Activated CD4-positive, alpha-beta T cell treated with anti-CD3 and anti-CD28 coated beads, Interleukin-2, amount 50 U/mL, for 4 hours (primary cell): ENCODE measurements at places on chromosomes 5 and 9.

GRCh38 chr9:102428305-102428704 is 566.8 kb upstream of the CYLC2 start:
- DNase-seq, result no peak

DNA sequence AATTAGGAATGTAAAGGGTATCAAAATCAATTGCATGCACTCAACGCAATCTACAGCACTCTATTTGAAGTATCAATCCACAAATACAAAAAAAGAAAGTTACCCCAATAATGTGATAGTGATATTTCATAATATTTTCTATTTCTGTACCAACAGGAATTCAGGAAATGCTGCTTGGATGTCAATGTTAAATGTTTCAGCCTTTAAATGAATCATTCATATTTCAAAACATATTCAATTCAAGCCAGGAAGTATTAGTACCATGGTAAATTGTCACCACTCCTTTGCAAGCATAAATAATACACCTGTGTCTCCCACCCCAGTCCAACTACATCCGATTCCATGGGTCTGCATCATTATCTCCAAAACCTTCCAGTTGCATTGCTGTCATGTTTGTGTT is 1185.5 kb upstream of the CDH18 start:
- no peak for DNase-seq

GRCh38 chr9:372128-372527 is 157.5 kb downstream of the DOCK8 start:
- no peak for DNase-seq

GRCh38 chr5:107661650-107662044 is 9.1 kb downstream of the EFNA5 start:
- no peak for DNase-seq

DNA sequence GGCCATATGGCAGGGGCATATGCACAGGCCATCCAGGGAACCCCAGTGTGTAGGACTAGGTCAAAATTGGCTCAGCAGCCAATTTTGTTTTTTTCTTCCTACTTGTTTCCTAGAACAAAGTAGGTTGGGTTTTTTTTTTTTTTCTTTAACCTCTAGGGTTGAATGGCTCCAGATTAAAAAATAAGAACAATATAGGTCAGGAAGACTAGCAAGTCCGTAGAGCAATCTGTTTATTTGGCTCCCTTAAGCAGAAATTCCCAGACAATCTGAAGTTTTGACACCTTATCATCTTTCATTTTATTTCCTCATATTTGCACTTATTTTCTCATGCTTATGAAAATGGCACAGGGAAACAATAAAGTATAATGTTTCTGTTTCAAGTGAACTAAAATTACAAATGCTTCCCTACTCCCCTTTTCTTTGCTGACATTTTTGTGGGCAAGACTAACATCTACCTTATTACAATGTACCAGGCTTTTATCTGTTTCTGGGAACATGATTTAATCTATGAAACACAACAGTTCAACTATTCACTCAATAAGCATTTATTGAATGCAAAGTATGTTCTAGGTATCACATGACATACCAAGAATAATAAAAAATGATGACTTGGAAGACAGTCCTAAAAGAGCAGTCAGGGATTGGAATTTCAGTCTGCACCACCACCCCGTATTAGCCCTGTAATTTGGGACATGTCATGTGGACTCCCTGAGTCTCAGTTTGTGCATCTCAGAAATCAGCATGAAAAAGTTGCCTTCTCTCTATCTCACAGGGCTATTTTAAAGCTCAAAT is 30.5 kb downstream of the TLR4 start:
- DNase-seq, result no peak

- no peak for DNase-seq
These were observed 484.0 kb downstream of the SPATA31A7 start for GRCh38 chr9:61673664-61674381.

- no peak for DNase-seq
These were observed 90.3 kb upstream of the IQGAP2 start for GRCh38 chr5:76312783-76313182.

DNA sequence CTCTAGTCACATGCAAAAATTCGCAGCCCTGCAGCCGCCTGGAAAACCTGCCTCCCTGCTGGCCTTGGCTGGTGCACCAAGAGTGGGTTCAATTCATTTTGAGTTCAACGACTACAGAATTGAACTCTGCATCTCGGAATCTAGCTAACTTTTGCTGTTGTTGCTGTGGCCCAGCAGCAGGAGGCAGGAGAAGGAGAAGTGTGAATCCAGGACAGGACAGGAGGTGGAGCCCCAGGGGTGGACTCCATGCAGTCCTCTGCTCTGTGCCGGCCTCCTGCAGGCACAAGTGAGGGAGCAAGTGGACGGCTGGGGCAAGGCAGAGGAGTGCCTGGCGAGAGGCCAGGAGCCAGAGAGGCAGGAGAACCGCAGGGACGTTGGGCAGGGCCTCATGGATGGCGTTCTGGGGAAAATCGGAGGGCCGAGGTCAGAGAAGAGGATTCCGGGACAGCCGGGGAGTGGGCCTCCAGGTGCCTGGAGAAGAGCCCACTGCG is 214.2 kb downstream of the FANCC start:
- DNase-seq, result no peak

DNA sequence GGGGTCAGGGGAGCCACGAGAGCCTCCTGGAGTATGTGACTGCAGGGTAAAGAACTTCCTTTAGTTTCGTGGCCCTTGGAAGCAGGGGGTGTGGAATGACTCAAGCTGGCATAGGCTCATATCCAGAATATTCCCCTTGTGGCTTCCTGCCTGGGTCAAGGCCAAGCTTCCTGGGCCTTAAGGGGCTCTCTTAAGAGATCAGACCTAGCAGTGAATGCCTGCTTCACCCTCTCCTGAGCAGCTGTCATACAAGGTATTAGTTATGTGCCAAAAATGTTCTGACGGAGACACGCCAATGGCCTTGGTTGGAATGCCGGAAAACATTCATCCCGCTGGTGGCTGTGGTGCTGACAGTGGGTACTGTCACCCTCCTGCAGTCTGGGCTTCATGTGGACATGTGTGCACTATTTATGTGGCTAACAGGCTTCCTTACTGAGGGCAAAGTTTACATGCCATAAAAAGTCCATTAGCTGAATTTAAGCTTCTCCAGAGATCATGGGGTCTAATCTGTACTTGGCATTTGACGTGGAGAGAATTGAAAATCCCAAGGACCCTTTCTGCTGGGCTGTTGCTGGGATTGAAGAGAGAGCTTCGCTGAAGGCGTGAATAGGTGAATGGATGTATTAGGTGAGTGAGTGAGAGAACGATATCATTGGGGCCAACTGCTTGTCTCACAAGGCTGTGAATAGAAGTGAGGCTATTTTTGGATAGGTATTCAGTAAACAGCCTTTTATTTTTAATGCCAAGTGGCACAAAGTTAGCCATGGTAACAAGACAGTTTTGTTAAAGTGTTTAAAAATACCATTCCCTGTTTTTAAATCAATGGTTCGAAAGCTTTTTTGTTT is 156.8 kb downstream of the MACROH2A1 start:
- DNase-seq, result no peak

GRCh38 chr5:124212934-124213333 is 533.5 kb downstream of the ZNF608 start:
- DNase-seq, result no peak

DNA sequence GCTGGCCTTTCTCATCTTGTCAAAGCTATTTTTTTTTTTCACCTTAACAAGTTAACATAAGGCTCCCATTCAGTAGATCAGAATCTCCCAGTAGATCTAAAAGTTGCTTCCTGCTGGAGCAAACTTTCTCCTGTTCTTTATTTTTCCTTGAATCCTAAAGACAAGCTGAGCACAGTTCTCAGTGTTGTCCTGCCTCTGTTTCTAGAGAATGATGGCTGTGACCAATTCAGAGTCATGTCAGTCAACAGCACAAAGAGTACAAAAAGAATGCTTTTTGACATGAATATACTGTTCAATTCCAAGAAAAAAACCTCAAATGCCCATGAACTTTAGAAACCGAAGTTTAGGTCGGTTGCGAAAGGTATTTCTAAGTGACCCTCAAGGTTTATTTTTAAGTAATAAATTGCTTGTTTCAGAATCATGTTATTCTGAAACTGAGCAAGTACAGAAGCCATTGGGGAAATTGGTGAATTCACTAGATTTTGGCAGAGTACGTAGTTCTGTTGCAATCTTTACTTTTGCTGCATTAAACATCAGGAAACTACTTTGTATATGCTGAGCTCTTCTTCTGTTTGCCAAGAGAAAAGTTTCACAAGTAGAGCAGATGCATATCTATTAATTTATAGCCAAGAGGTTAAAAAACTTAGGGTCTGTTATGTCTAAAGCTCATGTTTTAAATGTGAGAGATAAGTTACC is 161.7 kb upstream of the RPS23 start:
- DNase-seq, result no peak

DNA sequence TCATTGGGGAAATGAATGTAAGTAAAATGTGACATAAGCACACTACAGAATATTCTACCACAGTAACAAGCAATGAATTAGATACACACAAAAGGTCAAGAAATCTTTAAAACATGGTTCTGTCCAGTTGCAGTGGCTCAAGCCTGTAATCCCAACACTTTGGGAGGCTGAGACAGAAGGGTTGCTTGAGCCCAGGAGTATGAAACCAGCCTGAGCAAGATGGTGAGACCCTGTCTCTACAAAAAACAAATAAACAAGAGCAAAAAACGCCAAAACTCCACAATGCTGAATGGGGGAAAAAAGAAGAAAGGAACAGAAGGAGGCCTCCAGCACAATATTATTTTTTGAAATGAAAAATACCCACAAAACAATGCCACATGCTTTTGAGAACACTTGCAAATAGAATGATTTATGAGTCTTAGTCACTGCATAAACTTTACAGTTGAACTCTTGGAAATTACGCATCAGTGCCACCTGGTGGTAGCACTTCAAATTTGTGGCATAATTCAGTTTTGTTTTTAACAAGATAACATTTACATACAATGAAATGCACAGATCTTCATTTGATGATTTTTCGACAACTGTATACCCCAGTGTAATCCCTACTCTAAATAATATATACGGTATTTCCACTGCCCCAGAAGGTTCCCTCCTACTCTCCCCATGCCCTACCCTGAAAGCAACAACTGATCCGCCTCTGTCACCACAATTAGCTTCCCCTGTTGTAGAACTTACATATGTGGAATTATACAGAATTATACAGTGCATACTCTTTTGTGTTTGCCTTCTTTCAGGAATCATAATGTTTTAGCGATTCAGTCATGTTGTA is 14.4 kb upstream of the SPINK4 start:
- peak; percentile 70 for DNase-seq

DNA sequence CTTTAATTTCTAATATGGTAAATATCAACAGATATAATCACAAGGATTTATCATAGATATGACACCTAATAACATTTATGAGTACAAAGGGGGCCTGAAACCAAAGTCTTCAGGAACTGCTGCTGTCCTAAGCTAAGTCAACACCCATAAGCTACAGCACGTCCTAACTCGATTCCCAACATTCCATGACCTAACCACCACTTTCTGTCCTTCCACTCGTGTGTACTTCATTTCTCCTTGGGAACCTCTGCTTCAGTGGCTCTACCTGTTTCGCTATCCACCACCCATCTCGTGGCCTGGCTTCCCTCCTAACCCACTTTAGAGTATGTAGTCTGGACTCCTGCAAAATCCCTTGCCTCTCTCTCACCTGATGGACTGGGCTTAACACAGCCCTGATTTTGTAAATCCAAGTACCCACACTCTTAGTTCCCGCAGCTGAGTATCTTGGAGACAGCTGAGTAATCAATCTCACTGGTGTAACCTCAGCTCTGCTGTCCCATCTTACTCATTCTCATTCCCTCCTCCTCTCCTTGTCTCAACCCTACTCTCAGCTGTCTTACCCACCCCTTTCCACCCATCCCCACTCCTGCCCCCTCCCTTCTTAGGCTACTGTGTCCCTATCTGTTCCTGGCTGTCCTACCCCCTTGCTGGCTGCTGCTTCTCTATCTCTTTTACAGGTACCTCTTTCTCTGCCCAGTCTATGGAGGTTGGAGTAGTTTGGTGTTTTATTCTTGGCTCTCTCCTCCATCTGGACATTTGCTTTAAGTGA is 101.8 kb downstream of the MAST4 start:
- no peak for DNase-seq

- DNase-seq, result no peak
These were observed 113.2 kb downstream of the EGFLAM start for GRCh38 chr5:38371596-38371995.

DNA sequence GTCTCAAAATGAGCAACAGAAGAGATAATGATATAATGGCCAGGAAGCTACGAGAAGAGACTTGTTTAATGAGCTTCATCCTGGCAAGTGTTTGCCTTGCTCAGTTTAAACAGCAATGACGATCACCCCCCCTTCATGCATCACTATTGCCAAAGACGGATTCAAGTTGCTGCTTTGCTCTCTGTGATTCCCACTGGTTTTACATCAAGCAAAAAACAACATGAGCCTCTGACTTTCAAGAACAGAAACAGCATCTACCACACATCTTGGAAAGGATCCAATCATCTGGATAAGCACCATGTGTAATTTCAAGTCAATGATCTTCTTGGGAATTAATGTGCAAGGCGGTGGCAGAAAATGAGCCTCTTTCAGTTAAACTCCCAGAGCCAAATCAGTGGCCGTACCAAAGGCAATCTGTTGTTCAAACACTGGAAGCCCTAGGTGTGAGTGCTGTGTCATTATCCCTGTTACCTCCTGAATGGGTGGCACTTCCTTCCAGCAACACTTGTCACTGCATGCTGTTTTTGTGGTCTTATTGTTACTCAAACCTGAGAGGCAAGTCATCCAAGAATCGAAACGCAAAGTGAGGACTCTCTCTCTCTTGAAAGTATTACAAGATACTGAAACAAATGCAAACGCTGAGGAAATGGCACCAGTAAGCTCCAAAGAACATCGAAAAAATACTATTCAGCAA is 72.8 kb downstream of the MED27 start:
- DNase-seq, result no peak

DNA sequence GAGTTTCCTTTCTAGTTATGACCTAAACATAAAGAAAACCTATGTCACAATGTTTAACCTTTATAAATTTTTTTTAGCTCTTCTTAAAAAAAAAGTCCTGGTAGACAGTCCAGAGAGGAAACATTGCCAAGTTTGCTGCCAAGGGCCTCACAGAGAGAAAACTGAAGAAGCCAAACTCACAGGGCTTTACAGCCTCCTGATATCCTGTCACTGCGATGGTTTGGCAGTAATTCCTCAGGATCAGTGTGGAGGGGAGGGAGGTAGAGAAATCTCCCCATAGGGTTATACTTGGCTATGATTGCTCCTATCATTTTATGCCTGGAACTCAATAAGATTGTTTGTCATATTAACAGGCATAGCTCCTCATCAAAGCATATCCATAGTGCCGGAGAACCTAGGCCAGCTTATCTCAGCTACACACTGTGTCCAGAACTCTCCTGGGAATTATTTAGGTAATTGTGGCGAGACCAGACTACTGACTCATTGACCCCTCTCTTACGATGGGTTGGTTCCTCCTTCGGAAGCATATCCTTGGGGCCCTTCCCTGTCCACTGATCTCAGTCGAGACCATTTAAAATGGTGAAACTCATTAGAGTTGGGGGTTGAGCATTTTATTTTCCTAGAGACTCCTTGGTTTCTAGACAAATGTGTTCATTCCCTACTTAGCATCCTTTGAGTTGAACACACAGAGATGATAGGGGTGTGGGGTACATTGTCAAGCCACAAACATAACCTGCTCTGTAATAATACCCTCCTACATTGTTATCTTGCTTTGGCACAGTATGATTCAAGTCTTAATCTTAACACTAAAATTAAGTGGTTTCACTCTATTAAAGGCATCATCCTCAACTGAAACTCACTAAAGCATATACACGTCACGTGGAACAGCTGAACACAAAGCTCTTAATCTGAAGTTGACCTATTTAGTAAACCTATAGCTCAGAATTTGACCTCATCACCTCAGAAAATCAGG is 53.4 kb upstream of the TMC1 start:
- DNase-seq, result no peak

GRCh38 chr5:112647428-112647827 is 90.3 kb upstream of the APC start:
- DNase-seq, result no peak

- no peak for DNase-seq
These were observed 36.4 kb downstream of the PWWP2A start for GRCh38 chr5:160082614-160083500.
